ENCODE measurements at places on chromosomes 11 and 22.

- DNase-seq = no peak
Measured at GRCh38 chr11:100208207-100208606, 478.9 kb upstream of the ARHGAP42 start.

DNA sequence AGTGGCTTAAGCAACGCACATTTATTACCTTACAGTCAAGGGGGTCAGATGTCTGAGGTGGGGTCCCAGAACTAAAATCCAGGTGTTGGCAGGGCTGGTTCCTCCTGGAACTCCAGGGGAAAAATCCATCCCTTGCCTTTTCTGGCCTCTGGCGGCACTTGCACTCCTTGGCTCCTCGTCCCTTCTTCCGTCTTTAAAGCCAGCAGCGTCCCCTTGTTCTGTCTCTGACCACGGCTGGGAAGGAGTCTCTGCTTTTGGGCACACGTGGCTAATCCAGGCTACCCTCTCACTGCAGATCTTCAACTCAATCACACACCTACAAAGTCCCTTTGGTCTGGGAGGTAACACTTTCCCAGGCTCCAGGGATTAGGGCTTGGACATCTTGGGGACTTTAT, 73.5 kb upstream of the WNT7B start:
- no peak for DNase-seq

GRCh38 chr11:72411623-72412419, 22.5 kb downstream of the CLPB start:
- no peak for DNase-seq

DNA sequence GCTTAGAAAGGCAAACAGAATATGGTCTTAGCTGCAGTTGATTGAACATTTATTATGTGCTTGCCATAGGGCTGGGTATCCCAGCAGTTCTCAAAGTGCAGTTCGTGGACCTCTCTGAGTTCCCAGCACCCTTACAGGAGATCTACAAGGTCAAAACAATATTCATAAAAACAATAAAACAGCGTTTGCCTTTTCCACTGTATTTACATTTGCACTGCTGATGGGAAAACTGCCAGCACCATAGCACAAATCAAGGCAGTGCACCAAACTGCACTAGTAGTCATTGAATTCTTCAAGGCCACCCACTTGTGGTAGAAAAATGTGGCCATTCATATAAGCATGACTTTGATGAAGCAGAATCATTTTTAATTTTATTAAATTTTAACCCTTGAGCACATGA, 128.1 kb downstream of the CCDC34 start:
- no peak for DNase-seq

GRCh38 chr22:45882881-45883810, 93.8 kb downstream of the WNT7B start:
- DNase-seq = no peak

GRCh38 chr11:66221726-66222236, 46.7 kb upstream of the RAB1B start:
- peak; percentile 54 for DNase-seq

DNA sequence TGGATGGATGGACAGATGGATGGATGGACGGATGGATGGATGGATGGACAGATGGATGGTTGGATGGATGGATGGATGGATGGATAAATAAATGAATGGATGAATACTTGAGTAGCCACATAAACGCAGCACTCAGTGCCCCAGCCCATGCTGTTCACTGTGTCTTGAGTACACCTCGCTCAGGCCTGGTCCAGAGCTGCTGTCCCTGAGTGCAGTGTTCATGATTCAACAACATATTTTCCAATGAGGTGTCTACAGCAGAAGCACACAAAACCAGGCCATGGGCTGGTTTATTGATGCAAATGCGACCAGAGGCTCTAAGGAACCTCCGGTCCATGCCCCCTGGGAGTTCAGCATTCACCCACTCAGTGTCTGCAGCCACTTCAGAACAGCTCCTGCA, 584.3 kb downstream of the BRD1 start:
- no peak for DNase-seq

GRCh38 chr11:2399488-2400068, 972 bp upstream of the TSSC4 start:
- no peak for DNase-seq

- no peak for DNase-seq
Measured at GRCh38 chr11:78690352-78690987, 115.8 kb upstream of the NARS2 start.

DNA sequence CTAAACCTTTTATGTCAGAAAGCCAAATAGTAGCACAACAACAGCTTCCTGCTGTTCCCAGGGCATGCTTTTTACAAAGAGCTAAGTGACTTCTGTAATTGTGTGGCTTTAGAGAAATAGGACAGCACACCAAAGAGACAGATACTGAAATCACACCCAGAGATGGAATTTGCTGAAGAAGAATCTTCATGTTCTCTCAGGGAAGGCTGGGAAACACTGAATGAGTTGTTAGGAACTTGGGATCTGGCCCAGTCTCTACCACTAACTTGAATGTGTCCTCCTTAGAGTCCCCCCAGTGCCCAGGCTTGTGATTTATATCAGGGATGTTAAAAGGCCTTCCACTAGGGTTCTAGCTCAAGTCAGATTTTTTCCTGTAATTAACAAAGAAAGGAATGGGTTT, 175.2 kb downstream of the DBX1 start:
- no peak for DNase-seq

DNA sequence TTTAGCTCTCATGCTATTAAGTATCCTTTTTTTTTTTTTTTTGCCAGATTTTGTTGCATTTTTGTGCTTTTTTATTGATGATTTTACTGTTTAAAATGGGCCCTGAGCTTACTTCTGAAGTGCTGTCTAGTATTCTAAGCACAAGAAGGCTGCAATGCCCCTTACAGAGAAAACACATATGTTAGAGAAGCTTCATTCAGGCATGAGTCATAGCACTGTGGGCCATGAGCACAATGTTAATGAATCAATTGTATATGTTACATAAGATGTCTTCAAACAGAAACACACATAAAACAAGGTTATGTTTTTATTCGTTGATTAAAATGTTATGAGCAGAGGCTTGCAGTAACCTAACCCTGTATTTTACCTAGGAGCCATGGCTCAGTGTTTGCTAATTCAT, 117.8 kb upstream of the C11orf87 start:
- no peak for DNase-seq

GRCh38 chr11:94731880-94732601, 36.1 kb upstream of the AMOTL1 start:
- DNase-seq = no peak

GRCh38 chr22:35116817-35117216, 50.9 kb downstream of the ISX start:
- DNase-seq = no peak

GRCh38 chr11:34318111-34319037, 39.4 kb downstream of the ABTB2 start:
- peak; percentile 93 for DNase-seq

- DNase-seq = peak; percentile 13
Measured at GRCh38 chr11:120810251-120810650, 213.7 kb upstream of the TBCEL start.

- peak; percentile 11 for DNase-seq
Measured at GRCh38 chr11:67544616-67545242, 21.5 kb upstream of the CABP2 start.
